AML-193 (cell line): ENCODE measurements at places on chromosomes 2 and 18.

DNA sequence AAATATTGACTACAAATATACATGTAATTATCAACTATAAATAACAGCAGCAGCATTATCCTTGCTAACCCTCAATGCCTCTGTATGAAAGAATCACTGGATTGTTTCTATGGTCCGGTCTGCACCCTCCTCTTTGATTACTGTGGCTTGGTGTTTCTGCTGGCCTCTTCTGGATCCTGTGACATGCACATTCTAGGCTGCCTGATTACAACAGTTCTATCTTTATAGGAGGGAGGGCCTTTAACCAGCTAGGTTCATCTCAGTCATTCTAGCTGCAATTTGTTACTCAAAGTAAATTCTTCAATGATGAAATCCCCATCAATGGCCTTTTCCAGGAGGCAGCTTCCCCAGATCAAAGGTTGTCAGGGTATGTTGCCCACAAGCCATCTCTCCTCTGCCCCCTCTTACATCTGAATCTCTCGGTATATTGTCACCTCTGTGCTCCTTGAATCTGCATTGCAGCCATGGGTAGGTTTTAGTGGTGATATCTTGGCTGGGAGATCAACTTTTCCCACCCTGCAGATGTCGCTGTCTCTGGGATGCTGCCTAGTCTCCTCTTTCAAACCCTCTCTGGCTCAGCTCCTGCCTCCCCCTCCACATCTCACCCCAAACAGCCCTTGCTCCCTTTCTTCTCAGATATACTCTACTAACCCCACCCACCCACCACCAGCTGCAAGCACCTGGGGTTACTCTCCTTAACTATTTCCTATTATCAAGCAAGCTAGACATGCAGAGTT is 106.2 kb upstream of the BZW1 start:
- no peak for DNase-seq

DNA sequence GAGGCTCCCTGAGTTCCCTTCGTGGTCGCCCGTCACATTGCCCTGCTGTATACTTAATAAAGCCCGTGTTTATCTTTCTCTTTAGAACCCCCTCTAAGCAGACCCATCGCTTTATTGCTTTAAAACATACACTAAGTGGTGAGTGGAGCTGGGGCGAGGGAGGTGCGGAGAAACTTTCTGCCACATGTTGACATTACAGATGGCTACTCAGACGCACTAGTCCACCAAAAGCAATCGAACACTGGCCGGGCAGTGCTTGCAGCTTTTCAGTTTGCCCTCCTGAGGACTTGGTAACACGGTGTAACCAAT is 859 bp upstream of the COLEC12 start:
- DNase-seq, result no peak

- no peak for DNase-seq
These were observed 16.7 kb downstream of the PSMD14 start for GRCh38 chr2:161324876-161325275.

DNA sequence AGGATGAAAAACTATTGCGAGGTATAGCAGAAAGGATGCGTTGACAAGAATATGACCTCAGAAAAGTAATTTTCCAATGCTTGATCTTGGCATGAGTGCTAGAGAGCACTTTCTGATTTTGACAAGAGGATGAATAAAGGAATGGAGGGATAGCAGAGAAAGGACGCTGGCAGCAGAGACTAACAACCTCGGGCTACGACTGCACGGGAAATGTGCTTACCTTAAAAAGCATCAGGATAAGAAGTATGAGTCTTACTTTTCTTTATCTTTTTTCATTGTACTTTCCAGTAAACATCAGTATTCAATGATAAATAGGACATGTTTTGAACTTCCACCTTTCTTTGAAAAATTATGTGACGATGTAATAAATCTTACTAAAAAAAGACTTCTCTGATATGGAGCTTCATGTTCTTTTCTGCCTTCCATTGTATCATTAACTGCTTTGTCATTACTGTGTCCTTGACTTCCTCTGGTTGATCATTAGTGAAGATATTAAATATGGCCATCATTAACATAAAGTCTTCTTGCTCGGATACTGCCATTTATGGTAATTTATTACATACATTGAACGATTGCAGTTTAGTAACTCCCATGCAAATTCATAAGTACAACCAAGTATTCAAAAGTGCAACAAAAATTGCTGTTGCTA is 265.6 kb downstream of the DSEL start:
- no peak for DNase-seq

DNA sequence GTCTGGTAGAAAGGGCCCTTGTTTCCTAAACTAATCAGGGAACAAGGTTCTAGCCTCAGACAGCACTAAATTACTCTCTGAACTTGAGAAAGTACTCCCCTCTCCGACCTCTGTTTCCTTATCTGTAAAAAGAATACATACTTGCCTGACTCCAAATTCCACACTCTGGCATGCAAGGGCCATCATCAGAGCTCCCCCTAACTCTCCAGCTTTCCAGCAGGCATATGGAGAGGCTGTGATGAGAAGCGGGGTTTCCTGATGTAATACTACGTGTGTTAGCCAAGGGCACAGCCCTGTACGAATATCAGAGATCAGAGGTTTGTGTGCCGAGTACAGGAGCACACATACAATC is 1.8 kb upstream of the EVA1A start:
- no peak for DNase-seq

GRCh38 chr2:144515099-144515695 is 4.7 kb downstream of the ZEB2 start:
- DNase-seq, result no peak

DNA sequence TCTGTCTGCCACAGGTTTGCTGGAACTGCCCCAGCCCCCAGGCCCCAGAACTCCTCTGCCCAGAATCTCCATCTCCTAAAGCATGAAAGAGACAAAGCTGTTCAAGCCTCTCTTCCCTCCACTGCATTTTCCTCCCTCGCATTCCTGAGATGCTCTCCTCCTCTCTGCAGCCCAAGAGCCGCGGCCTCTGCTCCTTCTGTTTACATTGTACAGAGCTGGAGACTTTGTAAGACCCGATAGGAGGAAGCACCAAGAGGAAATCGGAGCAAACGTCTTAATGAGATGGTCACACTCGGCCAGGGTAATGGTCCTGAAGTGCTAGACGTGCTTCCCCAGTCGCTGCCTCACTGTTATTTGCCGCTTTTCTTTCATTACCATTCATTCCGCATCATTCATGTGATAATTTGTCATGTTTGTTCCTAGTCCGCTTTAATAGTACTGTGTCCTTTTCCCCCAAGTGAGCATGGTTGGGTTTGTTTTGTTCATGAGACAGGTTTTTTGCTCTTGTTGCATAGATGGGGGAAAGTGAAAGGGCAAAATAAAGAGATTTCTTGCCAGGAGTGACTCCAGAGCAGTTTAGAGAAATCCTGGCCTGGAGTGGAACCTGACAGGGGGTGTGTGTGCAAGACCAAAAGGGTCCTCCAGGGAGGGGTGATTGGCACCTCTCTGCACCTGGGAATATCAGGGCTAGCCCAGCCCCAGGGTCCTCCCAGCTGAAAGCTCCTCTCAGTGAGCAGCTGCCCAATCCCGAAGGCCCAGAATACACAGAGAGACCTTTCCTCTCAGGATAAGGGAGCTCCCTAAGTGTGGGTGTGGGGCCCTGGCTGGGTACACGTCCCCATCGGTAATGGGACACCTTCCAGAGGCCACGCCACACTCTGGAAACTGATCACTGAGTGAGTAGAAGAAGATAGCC is 44.9 kb upstream of the ID2 start:
- DNase-seq, result no peak

DNA sequence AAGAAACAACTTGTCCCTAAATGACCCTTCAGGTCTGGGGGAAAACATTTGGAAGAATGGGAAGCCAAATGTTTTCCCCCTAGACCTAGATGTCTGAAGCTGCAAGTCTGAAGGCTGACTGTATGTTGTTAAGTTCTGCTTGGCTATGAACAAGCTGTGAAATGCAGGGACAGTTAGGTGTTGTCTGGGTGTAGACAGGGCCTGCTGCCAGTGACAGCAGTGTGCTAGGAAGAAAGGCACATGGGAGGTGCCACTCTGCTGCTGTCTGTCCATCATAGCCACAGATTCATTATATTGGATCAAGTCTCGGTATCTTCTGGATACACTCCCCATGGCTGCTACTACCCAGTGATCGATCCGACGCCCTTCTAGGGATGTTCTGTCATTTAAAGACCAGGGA is 265.9 kb upstream of the PXDN start:
- DNase-seq, result no peak

- DNase-seq, result no peak
These were observed 50.0 kb upstream of the PAPOLG start for GRCh38 chr2:60706021-60706420.

DNA sequence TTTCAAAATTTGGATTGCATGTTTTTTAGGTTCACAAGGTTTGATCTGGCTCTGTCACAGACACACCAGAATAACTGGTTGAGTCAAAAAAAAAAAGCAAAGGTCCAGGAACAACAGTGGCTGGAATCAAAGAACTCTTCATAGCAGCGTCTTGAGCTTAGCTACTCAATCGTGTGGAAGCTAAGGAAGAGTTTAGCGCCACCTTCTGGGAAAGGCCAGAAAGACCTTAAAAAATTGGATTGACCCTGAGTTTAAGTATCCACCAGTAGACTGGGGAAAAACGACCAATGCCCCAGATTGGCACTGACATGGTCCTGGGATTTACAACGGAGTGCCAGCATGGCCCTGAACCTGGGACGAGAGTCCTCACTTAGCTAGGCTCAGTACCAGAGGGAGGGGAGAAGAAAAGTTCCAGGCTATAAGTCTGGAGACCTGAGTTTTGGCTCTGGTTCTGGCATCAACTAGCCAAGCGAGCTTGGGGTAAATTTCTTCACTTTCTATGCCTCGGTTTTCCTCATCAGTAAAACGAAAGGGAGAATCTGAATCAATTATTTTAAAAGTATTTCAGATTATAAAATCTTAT is 71.1 kb upstream of the TFCP2L1 start:
- DNase-seq, result peak; percentile 61

DNA sequence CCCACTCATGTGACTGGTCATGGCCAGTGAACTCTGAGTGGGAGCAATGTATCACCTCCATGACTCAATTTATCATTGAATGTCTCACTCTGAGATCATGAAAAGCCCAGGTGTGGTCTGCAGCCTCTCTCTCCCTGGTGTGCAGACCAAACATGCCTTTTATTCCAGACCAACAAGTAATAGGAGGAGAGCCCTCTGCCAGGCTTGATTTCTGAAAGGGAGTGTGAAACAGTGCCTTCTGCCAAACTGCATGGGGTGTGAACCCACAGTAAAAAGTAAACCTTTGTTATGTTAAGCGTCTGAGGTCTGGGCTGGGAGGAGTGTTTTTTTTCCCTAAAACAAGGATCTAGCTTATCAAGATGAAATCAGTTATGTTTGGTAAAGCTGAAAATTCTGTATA is 601.2 kb downstream of the ADCYAP1 start:
- no peak for DNase-seq

DNA sequence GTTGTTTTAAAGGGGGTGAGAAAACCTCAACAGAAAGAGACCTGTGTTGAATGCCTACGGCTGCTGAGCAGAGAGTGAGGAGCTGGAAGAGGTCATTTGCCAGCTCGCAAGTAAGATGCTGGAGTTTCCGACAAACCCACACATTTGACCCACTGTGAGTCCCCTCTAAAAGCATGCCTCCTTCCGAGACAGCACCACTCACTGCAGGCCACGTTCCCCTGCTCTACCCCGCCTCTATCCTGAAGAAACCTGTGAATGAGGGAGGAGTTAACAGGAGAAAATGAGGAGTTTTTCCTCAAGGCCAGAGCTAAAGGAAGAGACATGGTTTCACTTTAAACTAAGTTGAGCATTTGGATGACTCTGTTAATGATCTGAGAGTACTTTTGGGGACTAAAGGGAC is 188.7 kb downstream of the DPP10 start:
- no peak for DNase-seq

DNA sequence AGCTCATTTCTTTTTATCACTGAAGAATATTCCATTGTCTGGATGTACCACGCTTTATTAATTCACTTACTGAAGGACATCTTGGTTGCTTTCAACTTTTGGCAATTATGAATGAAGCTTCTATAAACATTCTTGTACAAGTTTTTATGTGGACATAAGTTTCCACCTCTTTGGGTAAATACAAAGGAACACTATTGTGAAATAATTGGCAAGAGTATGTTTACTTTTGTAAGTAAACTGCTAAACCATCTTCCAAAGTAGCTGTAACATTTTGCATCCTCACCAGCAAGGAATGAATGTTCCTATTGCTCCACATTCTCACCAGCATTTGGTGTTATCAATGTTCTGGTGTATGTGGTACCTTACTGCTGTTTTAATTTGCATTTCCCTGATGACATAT is 15.8 kb upstream of the VWC2L start:
- no peak for DNase-seq

DNA sequence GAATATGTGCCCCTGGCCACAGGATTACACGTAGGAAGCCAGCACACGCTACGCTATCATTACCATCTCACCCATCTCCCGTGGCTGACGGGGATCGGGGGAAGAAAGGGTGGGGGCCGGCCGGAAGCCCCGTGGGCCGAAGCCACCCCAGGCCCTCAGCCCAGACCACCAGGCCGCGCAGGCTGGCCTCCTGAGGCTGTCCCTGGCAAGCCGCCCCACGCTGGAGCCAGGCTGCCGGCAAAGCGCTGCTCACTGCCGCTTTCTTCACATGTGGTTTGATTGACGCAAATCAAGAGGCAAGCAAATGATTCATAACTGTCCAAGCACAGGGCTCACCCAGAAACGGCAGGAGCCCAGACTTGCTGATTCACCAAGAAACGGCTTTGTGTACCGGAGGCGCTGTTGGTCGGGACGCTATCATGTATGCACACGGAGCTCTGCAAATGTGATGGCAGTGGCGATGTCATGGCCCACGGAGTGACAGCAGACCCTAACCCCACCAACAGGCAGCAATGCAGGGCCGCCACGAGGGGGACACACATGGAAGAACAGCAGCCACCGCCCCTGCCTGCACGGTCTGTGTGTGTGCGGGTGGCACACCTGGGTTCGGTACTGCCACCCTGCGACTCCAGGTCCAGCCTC is 125.7 kb downstream of the HDAC4 start:
- DNase-seq, result peak; percentile 67

GRCh38 chr18:31364190-31364589 is 12.4 kb upstream of the DSG4 start:
- DNase-seq, result no peak

DNA sequence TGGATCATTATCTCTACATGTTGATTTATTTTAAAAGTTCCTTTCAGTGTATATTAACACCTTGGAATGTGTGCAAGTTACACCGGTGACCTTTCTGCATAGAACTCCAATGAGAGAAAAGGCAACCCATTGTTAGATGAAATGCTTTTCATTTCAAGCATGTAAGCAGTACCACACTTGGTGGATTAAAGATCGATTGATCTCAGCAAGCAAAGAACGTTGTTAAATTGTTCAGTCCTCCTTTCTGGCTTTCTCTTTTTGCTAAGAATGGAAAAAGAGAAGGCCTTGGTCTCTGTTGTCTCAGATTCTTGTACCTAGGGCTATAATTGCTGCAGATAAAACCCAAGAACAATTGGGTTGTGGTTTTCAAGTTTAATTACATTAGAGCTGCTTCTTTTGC is 843.0 kb downstream of the DPP10 start:
- no peak for DNase-seq

- no peak for DNase-seq
These were observed 46.3 kb upstream of the ITGB6 start for GRCh38 chr2:160246356-160246755.

DNA sequence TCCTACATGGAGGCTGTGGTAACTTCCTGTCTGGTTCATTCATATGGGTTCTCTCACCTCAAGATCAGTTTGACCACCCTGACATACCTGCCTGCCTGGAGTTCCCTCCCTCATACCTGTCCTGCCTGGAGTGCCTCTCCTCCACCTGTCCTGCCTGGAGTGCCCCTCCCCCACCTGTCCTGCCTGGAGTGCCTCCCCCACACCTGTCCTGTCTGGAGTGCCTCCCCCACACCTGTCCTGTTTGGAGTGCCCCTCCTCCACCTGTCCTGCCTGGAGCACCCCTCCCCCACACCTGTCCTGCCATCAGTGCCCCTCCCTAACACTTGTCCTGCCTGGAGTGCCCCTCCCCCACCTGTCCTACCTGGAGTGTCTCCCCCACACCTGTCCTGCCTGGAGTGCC is 461.9 kb downstream of the PTPRM start:
- DNase-seq, result no peak
